ENCODE measurements at places on chromosomes 2 and 18. TPM values are rescaled to one million over a fixed set of nuclear protein-coding genes. Genes with fewer than 3 reads are reported as not detected.

SERPINB11 gene
- total RNA-seq: not detected

MARCO gene
- total RNA-seq: 0.32 TPM

ASIC4 gene
- not detected for total RNA-seq

CPLX4 gene
- not detected for total RNA-seq

RGPD8 gene
- total RNA-seq: 3.3 TPM

PARD3B gene
- 2.2 TPM for total RNA-seq

RGPD3 gene
- 0.03 TPM for total RNA-seq

Data from HT1080 (cell line).